Activated CD4-positive, alpha-beta T cell treated with anti-CD3 and anti-CD28 coated beads for 4 hours (primary cell): ENCODE measurements at places on chromosomes 3 and 15.

DNA sequence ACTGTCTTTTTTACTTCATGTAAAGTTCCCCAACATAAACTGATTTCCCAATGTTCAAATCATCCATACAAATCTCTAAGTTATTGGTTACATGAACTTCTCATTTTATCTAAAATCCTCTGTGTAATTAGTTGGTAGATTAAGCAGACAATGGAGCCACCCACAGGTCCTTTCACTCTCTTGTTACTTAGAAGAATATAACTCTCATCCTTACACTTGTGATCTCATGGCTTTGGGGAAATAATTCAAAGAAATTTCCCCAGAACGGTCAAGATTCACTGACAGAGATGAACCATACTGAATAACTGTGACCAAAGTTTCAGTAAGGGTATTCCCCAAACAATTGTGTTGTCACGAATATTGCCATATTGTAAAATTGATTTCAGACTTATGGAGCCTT lies 1102.6 kb upstream of the EPHA6 start:
- no peak for DNase-seq

DNA sequence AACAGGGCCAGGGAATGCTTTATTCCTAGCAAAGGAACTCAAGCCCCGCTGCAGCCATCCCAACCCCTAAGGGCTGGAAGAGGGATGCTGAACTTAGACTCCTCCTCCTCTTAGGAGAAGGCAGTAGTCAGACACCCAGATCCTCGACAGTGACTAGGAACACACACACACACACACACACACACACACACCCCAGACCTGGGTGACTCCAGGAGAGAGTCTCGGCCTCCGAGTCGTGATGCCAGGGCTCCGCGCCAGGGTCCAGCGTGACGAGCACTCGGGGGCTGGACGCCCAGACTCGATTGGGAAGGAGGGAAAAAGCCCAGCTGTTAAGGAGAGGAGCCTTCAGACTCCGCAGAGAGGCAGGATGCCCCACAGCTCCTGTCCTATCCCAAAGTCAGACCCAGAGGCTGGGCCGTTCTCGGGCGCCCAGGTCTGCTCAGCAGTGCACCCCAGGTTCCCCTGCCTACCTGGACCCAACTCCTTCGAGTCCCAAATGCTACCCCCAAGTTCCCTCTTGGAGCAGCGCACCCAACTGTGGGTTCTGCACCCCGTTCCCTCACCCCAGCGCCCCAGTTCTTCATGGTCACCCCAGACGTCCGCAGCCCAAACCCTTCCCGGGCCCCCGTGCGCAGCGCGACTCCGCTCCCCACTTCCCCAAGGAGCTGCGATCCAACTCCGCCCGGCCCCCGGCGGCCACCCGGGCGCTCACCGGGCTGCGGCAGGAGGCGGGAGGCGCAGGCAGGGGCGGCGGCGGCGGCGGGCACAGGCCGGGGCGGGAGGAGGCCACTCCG lies 421 bp downstream of the BMF start:
- DNase-seq: no peak

DNA sequence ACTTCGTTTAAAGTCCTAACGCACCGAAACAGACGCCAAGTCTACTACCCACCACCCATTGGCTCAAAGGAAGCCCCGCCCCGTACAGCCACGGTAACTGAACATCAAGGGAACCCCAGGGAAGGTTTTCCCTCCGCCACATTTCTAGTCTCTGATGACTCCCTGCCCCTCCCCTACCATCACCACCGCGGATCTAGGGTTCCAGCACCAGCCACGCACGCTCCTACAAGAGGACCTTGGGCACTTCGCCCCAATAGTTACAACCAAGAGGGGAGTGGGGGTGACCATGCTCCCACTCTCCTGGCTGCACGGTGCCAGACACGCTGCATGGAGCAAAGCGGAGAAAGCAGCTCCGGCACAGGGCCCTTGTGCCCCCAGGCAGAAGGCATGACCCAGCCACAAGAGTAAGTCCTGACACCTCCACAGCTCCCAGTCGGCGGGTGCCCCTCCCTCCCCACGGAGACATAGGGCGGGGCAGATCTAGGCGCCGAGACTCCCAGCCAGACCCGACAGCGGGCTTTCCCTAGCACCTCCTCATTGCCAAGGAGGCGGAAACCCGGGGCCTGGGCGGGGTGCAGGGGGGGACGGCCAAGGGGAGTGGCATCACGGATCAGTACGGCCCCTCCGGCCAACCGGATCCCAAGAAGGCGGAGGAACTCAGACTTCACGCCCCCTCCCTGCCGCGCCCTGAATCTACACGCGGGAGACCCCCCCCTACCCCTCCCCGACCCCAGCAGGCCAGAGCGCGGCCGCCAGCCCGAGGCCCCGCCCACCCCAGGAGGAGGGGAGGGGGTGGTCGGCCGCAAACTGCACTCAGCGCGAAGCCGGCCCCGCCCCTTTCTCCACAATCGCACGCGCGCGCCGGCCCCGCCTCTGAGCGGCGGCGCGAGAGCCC lies 936 bp downstream of the SIN3A start:
- peak; percentile 96 for DNase-seq

DNA sequence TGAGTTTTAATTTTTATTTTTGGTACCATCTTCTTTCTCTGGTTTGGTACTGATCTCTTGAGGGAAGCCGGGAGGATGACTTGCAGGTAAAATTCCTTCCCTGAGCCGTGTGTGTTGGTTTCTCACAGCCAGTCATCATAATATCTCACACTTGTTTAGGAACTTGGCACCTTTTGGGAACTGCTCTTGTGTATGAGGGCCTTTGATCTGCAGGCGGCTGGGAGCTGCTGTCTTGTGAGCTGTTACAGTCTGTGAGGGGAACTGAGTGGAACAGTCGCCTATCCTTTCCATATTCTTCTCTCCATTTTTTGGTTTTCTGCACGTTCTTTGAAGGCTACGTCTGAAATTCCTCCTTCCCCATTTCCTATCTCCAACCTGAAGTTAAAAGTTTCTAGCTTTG lies 75.2 kb downstream of the CACNA2D3 start:
- DNase-seq: no peak

- no peak for DNase-seq
Measured at GRCh38 chr15:85479071-85479647, 98.8 kb downstream of the AKAP13 start.

GRCh38 chr15:65198571-65198970 lies 12.7 kb downstream of the CILP start:
- no peak for DNase-seq

- no peak for DNase-seq
Measured at GRCh38 chr15:43081283-43081682, 24.6 kb downstream of the UBR1 start.

DNA sequence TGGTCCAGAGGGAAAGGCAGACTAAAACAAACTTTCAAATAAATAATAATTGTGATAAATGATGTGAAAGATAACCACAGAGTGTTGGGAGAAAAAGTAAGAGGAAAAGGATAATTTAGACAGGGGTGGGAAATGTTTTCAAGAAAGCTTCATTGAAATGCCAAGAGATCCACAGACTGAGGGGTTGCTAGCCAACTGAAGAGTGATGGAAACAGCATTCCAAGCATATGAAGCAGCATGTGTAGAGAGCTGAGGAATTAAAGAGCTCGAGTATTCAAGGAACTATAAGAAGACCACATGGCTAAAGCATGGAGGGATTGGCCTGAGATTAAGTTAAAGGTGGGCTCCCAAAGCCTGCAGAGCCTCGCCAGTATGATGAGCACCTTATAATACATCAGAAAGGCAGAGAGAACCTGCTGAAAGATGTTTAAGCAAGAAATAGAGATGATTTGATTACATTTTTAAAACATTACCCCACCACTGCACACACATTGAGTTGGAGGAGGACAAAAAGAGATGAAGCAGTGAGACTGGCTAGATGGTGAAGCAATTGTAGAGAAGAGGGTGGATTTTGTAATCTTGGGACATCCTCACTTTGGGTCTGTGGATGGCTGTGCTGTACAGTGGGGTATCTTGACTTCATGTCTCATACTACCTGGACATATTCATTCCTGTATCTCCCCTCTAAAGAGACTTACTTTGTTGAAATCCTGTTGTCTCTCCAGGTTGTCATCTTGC lies 100.8 kb downstream of the STAC start:
- no peak for DNase-seq
